ENCODE measurements at places on chromosomes 1 and 21.

DNA sequence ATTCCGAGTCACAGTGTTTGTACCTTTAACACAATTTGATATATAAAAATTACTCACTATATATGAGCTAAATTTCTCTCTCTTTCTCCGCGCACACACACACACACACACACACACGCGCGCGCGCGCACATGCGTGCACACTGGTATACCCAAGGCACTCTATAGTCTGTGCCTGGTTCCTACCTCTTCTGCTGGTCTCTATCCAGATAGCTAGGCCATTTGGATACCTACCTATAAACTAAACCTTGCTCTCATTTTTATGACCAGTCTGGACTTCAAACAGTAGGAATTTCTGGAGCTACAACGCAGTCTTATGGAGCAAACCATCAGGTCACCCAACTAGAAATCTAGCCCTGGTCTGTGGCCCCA, 97.1 kb upstream of the MAGI3 start:
- DNase-seq: no peak

DNA sequence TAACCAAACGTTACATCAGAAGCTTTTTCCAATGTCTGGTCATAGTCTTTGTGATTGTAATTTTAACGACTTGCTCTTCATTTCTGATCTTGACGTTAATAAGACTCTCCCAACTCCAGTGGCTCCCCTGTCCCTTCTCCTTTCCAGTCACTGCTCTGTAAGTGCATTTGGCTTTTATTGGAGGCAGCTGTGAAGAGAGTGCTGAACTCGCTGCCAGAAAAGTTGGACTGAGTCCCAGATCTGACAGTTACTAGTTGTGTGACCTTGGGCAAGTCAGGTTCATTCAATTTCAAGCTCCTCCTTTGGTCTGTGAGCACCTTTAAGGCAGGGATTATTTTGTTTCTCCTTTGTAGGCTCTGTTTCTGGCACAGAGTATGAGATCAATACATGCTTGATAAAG, 109.6 kb upstream of the TSPAN2 start:
- peak; percentile 26 for DNase-seq

DNA sequence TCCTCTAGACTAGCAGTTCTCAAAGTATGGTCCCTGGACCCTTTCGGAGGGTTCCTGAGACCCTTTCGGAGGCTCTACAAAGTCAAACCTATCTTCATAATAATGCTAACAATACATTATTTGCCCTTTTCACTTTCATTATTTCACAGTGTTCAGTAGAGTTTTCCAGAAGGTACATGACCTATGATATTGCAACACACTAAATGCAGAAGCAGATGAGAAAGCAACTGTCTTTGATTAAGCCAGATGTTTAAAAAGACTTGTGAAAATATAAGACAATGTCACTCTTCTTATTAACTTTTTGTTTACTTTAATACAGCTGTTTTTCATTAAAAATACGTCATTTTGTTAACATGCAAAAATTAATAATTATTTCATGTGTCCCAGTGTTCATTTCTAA, 5.8 kb downstream of the KCNJ10 start:
- no peak for DNase-seq

- no peak for DNase-seq
These were observed 19.7 kb downstream of the TRIM62 start for GRCh38 chr1:33162141-33162540.

GRCh38 chr1:196144588-196144987, 463.7 kb downstream of the KCNT2 start:
- no peak for DNase-seq

GRCh38 chr1:191255354-191256054, 777.8 kb upstream of the BRINP3 start:
- no peak for DNase-seq

DNA sequence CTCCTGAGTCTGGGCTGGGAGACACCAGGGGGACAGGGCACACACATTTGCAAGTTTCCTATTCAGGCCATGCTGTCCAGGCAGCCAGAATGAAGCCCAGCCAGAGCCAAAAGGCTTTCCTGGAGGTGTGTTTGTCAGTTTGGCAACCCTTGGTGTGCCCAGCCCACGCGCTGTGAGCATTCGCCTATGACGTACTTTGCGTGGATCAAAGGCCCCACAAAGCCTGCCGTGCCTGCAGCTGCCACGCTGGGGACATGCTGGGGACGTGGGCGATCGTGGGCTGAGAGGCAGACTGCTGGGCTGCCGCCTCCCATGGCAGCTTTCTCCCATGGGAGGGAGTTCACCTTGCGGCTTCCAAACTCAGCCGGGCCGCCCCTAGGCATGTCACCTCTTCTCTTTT, 57.5 kb downstream of the CD247 start:
- DNase-seq: no peak

GRCh38 chr21:36535618-36536241, 55.8 kb upstream of the CLDN14 start:
- no peak for DNase-seq

GRCh38 chr1:236860101-236860500, 65.0 kb downstream of the MTR start:
- DNase-seq: no peak
